ENCODE measurements at places on chromosomes 7 and 10.

DNA sequence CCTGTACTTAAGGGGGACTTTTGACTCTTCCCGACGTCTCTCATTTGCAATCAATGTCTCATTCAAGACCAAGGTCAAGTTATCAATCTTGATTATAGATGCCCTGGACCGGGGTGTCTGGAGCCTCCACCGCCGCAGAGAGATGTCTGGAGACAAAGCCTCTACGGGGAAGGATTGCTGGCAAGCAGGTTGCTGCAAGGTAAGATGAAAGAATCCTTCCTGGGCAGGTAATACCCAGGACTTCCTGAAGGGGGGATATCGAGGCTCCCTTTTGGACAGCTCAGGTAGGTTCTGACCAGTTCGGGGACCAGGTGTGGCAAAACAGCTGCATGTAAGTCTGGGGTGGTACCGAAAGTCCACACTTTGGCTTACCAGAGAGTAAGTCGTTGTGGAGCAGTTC lies 12.5 kb upstream of the CUX1 start:
- DNase-seq = peak; percentile 16

DNA sequence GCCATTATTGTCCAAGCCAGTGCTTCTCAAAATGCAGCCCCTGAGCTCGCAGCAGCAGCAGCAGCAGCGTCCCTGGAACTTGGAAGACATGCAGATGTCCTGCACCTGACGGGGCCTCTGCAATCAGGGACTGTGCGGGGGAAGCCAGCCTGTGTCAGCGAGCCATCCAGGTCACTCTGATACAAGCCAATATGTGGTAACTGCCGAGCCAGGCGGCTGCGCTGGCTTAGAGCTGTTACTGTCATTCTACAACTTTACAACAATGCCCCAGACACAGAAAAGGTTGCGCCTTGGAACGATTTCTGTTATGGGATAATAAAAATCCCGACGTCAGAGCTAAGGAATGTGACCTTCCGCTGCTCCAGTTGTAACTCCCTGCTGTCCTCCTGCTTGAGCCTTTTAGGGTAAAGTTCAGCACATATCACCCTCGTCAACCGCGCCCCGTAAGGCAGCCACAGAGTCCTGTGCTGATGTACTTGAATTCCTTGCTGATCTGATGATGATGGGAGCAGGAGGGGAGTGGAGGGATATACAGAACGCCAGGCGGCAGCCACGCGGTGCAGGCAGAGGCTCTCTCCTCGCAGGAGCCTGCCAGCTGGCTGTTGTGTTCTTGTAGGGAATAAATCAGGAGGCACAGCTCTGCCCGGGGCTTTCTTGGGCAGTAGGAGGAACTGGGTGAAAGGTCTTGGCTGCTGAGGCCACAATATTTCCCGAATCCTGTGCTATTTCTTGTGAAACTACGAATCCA lies 20.0 kb upstream of the CRYGN start:
- DNase-seq = no peak

- no peak for DNase-seq
Observed at GRCh38 chr7:24609059-24609458, 35.8 kb downstream of the PALS2 start.

DNA sequence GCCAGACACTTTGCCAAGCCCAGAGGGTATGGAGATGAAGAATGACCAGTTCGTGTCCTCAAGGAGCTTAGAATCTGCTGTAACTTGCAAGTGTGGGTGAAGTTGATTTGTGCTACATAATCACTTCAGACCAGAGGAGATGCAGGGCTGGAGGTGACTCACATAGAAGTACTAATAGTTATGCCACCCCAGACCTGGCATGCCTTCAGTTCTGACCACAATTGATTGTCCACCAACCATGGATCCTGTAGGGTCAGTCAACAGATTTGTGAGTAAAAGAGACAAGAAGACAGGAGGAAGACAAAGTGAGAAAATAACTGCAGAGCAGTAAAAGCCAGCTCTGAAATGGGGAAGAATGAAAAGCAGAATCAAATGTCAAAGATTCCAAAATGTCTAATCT lies 51.2 kb upstream of the BMPER start:
- no peak for DNase-seq

- DNase-seq = no peak
Observed at GRCh38 chr10:57142925-57143576, 782.0 kb upstream of the ZWINT start.

- no peak for DNase-seq
Observed at GRCh38 chr10:50636618-50637579, 13.1 kb upstream of the SGMS1 start.

- no peak for DNase-seq
Observed at GRCh38 chr7:12550956-12551355, 19.6 kb upstream of the SCIN start.

- no peak for DNase-seq
Observed at GRCh38 chr10:101848408-101848807, 4.8 kb upstream of the KCNIP2 start.

DNA sequence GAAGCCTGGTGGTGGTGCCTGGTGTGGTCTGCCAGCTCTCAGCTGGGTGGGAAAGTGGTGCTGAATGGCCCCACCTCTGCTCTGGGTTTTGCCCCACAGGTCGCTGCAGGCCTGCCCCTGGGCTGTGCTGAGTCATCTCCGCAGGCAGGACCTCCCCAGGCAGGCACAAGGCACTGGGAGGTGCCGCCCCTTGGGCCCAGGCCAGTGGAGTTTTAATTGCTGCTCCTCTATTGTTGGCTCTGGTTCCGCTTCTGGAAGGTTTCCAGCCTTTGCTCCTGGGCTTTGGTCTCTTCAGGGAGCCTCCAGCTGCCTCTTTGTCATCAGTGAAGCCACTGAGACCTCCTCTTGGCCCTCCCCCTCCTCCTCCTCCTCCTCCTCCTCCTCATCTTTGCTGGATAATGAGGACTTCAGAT lies 180.3 kb upstream of the GRB10 start:
- DNase-seq = no peak

- peak; percentile 13 for DNase-seq
Observed at GRCh38 chr10:28734938-28735759, 57.8 kb downstream of the BAMBI start.
